ENCODE measurements at places on chromosomes 6 and 20.

DNA sequence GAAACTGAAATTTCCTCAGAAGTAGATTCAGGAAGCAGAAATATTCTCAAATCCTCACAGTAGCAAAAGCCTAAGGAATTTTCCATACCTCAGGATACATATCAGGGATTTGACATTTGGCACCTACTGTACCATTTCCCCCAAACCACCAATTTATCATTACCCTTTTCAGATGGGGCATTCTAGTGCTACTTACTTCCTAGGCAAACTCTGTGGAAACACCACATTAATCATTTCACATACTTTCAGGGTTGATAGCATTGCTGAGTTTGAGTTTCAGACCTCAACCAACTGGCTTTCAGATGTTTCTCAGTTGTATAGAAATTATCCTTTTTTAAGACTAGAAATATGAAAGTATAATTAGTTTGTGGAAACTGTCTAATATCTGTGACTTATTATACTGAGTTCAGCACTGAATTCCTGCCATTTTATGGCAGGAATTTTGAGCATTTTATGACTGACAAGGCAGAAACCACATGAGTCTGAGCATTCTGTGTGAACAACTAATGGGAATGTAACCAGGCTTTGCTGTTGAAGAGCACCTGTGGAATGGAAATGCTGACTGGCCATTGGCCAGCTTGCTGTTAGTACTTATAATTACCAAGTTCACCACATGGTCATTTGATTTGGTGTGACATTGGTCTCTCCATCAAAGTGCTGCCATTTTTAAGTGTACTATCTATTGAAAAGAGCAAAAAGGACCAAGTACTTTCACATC is 35.1 kb upstream of the IRAK1BP1 start:
- no peak for DNase-seq

GRCh38 chr20:54323227-54323734 is 115.4 kb downstream of the PFDN4 start:
- DNase-seq = no peak

- peak; percentile 82 for DNase-seq
Measured at GRCh38 chr6:105482227-105482844, 79.5 kb upstream of the PREP start.

- no peak for DNase-seq
Measured at GRCh38 chr6:149085557-149085938, 232.0 kb upstream of the TAB2 start.

DNA sequence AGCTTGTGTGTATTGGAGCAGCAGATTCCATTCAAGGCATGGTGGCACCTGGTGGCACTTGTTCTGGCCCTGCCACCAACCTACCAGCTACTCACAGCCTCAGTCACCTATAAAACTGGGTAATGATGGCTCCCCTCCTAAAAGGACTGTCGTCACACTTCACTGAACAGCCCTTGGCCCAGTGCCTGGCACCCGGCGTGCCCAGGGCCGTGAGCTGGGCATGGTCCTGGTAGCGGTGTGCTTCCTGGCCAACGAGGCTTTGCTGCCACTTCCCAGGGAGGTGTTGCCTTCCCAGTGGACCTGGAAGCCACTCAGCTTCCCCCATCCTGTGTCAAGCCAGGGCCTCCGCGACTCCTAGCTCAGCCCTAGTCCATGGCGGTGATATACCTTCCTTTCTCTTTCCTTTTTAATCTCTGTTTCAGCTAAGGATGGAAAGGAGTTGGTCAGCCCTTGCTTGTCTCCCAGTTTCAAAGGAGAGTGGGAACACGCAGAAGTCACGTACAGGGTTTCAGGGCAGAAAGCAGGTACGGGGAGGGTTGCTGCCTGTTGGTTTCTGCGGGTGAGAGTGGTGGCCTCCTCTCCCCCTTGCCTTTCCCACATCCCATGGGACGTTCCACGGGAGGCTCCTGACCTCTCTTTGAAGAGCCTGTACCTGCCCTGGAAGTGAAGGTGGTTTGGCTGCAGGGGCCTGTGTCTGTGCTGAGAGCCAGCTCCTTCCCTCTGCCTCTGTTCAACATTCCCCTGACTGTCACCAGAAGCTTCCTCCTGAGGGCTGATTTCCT is 25.5 kb downstream of the ENTPD6 start:
- no peak for DNase-seq

GRCh38 chr6:166806962-166807757 is 149.2 kb downstream of the RNASET2 start:
- no peak for DNase-seq

DNA sequence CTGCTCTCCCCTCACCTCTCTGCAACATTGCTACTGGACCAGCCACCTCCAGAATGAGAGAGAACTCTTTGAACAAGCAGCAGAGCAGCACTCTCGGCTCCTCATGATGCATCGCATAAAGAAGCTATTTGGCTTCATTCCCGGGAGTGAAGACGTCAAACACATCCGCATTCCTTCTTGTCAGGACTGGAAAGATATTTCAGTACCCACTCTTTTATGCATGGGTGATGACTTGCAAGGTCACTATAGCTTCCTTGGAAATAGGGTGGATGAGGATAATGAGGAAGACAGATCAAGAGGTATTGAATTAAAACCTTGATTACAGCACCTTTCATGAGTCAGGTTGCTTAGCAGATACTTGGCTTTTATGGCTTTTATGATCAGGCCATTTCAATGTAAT is 4.3 kb downstream of the CALHM4 start:
- DNase-seq = peak; percentile 93

- DNase-seq = no peak
Measured at GRCh38 chr20:6180531-6180930, 57.7 kb upstream of the FERMT1 start.

GRCh38 chr6:92114091-92114675 is 1305.2 kb downstream of the EPHA7 start:
- DNase-seq = no peak

GRCh38 chr6:42313941-42314570 is 96.4 kb upstream of the MRPS10 start:
- no peak for DNase-seq

DNA sequence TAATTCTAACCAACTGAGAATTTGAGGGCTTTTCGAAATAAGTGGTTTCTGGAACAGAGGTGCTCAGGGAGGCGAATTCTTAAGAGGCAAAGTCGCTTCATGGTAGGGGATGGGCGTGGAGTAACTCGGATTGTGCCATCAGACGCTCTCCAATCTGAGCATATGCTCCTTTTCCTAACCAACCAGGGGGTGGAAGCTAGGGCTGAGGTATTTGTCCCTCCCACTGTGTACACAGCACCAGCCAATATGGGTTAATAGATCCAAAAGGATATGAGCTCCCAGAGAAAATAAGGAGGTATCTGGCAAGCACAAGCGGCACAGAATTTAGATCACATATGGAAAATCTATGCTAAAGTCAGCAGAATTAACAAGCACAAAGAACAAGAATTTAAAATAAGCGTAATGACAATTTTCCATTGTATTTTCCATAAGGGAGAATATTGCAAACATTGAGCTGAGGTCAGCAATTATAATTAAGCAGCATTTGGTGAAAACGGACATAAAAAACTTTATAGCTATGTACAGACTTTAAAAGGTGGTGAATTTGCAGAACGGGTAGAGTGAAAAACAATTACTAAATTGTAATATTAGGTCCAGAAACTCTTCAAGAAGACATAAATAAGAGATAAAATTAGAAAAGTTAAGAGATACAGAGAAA is 55.0 kb upstream of the PHACTR1 start:
- no peak for DNase-seq

- DNase-seq = no peak
Measured at GRCh38 chr6:134328792-134329191, 10.9 kb upstream of the SGK1 start.

DNA sequence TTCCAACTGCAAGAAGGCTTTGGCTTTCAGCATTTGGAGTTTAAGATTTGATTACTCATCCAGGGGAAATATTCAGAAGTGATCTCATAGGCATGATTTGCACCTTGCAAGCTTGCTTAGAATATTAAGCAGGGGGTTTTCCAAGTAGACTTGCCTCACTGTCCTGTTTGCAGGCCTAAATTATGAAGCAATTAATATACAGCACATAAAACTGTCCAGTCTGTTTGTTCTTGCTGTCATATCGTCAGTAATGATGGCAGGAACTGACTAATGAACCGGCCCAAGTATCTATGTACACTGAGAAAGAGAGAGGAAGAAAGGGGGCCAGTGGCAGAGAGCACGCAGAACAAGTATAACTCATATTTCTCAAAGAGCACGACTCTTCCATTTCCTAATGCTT is 212.5 kb upstream of the SUPT3H start:
- peak; percentile 79 for DNase-seq

DNA sequence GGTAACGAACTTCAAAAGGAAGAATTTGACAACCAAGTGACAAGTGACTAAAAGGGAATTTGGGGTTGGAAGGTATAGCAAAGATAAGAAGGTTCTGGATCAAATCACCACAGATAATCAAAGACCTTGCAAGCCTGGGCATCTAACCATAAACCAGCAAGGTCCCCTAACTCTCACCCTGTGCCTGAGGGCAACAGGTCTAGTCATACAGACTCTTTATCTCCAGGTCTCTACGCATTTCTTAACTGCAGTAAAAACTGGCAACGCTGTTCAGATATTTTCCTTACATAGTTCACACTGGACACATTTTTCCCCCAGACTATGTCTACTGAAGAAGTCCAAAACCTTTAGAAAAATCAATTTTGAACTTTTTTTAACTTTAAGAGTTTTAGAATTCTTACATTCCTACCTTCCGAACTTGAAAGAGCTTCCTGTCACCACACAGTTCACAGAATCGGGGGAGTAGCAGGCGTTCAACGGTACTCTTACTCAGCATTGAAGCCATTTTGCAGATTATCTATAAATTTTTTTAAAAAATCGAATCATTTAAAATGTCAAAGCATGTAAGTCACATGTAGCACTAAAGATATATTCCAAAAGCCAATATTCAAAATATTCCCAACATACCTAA is 23.0 kb upstream of the ANKRD60 start:
- DNase-seq = no peak

DNA sequence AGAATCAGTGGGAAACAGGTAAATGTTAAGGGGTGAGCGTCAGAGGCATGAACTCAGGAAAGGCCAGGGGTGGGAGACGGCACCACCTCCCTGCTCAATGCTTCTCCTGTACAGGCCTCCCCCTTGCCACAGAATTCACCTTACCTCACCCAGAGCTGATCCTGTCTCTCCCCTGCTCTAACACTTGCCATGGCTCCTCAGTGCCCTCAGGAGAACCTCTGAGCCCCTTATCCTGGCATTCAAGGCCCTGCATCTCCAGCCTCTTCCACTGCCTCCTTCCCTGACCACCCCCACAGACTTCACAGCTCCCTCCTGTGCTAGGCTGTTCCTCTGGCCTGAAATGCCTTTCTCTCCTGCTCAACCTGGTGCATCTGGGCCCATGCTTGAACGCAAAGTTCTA is 33.9 kb downstream of the BPIFB1 start:
- no peak for DNase-seq

GRCh38 chr6:10719964-10720264 is 3.0 kb upstream of the TMEM14C start:
- DNase-seq = no peak

DNA sequence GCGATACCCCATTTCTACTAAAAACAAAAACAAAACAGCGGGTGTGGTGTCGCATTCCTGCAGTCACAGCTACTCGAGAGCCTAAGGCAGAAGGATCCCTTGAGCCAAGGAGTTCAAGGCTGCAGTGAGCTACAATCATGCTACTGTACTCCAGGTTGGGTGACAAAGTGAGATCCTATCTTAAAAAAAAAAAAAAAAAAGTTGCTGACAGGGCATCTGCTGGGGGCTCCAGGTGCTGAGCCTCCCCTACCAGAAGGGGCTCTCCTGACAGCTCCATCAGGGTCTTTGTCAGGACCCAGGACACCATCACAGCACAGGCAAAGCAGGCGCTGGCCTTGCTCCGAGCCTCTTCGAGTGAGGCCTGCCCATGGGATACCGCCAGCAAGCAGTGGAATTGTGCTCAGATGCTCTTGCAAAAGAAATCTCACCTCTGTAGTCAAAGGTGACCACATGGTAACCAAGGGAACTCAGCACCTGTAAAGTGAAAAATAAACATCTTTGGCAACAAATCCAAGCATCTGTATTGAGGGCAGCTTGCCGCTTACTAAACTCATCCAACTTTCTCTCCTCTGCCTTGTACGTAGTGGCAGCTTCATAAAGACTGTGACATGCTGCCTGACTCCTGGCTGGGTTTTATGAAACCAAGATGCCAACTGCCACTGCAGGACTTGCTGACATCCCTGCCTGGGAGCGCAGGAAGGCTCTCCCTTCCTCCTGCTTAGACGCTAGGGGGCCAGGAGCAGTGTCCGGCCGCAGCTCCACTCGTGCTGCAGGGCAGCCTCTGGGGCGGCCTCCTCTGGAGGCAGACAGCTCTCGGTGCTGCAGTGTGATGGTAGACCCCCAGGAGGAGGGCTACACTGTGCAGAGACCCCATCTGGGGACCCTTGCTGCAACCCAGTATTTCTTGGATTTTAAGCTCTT is 66.9 kb downstream of the PYGB start:
- DNase-seq = no peak

DNA sequence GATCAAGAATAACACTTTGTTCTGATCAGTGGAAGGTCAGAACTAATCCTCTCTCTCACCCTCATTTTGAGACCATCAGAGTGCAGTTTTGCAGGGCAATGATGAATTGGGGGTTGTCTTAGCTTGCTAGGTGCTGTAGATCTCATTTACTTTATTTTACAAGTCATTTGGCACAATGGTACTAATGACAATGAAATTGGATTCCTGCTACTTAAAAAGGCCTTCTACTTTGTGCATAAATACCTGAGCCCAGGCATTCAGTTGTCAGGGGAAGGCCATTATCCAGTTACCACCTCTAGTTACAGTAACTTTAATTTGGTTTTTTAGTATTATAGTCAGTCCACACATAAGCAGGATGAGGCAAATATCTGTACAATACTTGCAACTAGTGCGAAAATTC is 240.0 kb downstream of the HDGFL1 start:
- DNase-seq = no peak

All from skeletal muscle cell (primary cell).